ENCODE measurements at places on chromosomes 7 and 10.

- DNase-seq = no peak
These were observed 175.7 kb downstream of the GFRA1 start for GRCh38 chr10:116097239-116097784.

- no peak for DNase-seq
These were observed 396 bp upstream of the TAF5 start for GRCh38 chr10:103367379-103367781.

DNA sequence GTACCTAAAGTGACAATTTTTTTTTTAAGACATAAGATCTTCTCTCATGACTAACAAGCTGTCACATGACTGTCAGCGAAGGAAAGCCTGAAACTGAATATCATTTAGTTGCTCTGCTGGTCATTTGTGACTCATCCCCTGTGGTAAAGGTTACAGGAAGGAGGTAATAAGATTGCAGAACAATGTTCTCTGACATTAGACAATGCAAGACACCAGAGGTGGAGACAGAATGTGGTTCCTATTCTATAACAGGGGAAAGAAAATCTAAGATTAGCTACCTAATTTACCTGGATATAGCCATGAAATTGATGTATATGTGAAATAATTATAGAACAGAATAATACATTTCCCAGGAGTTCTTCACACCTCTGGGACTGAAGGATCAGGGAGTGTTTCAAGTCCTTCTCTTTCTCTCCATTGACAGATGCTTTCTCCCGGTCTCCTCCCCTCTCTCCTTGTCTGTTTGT, 47.7 kb downstream of the LRGUK start:
- peak; percentile 53 for DNase-seq

DNA sequence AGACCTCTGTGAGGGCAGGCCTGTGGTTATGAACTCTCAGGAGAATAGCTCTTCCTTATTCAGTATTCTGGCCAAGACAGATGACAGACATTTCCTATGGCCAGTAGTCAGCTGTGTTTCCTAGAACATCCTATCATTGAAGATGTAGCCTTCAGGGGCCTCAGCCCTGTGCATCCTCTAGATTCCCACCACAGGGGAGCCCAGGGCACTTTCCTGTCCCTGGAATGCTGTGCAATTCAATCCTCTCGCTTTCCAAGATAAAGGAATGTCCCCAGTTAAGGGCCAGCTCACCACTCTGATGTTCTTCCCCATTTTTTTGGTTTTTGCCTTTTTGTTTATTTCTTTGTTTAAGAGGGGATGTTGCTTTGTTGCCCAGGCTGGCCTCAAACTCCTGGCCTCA, 578.8 kb upstream of the C7orf33 start:
- no peak for DNase-seq

- no peak for DNase-seq
These were observed 128.4 kb downstream of the GRK5 start for GRCh38 chr10:119335671-119336353.

- no peak for DNase-seq
These were observed 592.5 kb downstream of the ARL4A start for GRCh38 chr7:13279854-13280435.

GRCh38 chr10:121687095-121687813, 89.0 kb upstream of the FGFR2 start:
- DNase-seq = no peak

DNA sequence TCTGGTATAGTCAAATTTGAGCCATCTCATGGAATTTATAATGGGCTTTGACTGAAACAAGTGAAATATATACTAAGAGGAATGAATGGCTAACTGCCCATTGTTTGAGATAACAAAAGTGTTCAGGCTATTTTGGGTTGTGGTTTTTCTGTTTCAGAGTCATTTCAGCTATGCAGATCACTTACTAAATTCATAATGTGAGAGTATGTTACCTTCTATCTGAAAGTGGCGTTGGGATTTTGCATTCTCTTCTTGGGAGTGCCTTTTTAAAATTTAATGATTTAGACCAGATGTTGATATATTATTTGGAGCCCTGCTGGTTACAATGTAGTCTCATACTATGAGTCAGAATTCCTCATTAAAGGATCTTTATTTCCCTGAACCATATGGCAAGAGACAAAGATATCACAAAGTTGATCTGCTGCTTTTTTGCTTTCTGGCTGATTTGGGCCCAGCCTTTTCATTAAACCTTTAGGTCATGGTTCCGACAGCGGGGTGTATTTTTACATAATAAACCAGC, 10.4 kb downstream of the VCL start:
- no peak for DNase-seq

- DNase-seq = no peak
These were observed 314.3 kb upstream of the PRKCQ start for GRCh38 chr10:6894405-6894804.

DNA sequence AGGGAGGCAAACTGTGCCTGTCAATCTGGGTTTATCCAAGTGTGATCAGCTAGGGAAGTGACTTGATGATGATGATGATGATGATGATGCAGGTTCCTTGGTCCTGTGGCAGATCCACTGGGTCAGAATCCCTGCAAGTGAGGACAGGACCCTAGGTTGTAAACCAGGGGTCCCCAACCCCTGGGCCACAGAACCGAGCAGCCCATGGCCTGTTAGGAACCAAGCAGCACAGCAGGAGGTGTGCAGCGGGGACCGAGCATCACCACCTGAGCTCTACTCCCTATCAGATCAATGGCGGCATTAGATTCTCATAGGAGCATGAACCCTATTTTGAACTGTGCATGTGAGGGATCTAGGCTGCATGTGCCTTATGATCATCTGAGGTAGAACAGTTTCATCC, 144.7 kb upstream of the PDE1C start:
- DNase-seq = no peak

DNA sequence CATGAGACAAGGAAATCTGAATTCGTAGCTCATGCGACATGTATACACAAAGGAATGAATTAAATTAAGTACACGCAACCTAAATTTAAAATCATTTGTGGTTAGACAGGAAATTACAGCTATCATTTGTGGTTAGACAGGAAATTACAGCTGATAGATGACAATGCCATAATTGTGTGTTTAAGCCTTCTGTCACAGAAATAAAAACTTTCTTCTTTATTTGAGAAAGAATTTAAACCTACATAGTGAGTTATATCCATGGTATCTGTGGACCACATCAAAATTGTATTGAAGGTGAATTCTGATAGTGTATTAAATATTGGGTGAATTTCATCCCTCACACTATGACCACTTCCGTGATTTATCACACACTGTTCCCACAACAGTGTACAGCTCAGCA, 362.9 kb downstream of the MAGI2 start:
- DNase-seq = no peak

DNA sequence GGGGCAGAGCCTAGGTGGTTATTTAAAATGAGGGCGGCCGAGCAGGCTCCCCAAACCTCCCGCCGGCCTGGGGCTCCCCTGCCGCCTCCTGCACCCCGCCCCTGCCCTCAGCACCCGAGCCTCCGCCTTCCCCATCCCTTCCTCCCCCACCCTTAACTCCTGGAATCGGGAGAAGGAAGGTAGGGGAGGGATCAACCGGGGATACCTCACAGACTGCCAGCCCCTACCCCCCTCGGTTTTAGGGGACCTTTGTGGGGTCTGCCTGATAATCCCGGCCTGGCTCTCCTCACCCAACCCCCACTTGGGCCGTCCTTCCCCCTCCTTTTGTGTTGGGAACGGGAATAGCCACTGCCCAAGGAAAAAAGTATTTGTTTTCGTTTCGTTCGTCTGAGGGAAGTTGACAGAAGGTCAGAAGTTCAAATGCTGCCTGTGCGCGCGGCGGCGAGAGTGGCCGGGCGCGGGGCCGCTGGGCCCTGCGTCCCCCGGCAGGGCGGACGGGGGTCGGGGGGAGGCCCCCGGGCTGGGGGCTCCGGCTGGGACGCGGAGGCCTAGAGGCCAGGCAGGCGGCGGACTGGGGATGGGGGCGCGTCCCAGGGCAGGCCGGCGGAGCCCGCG, 2.8 kb downstream of the SHH start:
- DNase-seq = no peak

DNA sequence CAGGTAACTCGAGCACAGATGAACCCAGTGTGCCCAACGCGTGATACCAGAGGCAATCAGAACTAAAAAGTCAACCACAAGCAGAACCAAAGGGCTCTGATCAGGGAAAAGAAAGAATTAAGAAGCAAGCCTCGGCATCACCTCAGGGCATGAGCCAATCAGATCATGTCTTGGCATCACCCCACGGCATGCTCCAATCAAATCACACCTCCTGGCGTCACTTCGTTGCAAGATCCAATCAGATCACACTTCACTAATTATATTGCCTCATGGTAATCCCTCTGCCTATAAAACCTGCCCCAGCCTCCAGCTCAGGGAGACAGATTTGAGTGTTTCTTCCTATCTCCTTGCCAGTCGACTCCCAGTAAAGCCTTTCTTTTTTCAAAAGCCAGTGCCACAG, 46.8 kb downstream of the TYW1B start:
- DNase-seq = no peak

DNA sequence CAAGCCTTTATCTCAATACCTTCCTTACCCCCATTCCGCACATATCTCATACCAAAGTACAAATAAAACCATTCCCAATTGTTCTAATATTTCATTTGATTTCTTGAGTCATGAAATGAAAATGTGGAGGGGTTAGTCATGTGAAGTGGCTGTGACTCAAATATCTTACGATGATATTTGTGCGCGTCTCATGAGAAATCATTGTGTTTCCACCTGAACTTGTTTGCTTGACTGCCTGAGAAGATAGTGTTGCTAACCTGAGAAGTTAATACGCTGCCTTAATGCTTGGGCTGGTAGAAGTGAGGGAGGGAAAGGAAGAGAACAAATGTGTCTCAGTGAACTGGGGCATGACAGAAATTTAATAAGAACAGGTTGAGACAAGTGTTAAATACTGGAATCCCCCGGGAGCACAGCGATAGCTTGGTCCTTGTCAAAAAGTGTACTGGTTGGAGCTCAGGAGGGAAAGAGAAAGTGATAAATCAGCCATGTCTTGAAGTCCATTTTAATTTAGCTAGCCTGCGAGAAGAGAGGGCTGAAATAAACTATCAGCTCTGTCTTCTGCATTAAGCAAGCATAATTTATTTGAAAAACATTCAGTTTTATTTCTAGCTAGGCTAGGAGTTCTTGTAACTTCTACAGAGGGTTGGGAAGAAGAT, 7.2 kb upstream of the EPHA1 start:
- DNase-seq = no peak

GRCh38 chr10:84256510-84257342, 11.9 kb downstream of the RGR start:
- DNase-seq = peak; percentile 58

- no peak for DNase-seq
These were observed 531.3 kb upstream of the FZD8 start for GRCh38 chr10:36173364-36173763.

DNA sequence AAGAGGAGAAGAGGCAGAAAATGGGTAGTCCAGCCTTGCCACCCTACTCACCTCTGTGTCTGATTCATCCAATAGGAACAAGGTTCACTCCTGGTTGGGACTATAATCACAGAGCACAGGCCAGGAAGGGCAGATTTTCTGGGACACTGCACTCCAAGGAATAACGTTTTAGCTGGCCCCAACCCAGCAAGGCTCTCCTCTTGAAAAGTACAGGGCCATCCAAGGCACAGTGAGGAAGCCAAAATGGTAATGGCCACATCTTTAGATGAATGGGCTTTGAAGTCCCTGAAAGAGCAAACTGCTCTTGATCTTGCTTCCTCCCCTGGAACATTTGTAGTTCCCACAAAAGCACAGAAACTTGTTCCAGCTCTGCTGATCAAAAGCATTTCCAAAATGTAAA, 149.4 kb downstream of the GRM3 start:
- DNase-seq = no peak

DNA sequence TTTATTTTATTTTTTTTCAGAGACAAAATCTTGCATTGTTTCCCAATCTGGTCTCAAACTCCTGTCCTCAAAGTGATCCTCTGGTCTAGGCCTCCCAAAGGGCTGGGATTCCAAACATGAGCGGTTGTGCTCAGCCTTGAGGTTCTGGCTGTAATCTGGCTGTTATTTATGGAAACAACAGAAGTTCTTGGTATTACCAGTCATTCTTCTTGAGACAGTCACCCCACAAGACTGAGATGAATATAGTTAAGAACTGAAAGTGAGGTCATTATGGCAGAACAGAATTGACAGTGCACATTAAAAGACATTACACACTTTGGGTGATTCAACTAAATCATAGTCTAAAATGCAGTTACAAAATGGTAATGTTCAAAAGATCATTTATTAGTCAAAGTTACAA, 719.5 kb downstream of the ZWINT start:
- no peak for DNase-seq

DNA sequence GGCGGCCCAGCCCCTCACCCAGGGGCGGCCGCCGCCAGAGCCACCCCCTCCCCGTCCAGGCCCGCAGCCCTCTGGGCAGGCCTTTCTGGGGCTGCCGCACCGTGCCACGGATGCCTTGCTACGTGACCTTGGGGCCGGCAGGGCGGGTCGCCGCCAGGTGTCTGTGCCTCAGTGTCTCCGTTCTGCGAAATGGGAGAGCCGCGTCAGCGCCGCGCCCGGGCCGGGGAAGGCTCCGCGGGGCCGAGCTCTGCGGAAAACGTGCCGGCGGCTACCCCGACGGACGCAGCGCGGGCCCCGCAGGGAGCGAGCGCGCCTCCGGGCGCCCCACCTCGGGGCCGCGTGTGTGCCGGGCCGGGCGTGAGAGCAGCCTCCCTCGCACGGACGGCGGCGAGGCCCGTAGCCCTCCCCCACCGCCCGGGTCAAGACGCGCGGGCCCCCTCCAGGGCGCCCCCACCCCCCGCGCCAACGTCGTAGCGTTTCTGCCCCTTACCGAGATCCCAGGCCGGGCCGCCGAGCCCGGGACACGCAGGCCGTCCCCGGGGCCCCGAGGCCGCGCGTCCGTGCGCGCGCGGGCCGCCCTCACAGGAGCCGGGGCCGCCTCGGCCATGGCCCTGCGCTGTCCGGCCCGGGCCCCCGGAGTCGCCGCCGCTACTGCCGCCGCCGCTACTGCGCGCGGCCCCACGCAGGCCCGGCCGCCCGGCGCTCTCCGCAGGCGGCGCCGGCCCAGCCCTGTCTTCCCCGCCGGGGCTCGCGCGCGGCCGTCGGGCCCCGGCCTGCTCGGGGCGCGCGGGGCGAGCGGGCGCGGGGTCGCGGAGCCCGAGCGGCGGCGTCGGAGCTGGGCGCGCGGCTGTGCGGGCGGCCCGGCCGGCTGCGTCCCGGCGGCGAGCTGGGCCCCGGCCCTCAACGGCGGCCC, 1.1 kb downstream of the ZNF777 start:
- DNase-seq = no peak

DNA sequence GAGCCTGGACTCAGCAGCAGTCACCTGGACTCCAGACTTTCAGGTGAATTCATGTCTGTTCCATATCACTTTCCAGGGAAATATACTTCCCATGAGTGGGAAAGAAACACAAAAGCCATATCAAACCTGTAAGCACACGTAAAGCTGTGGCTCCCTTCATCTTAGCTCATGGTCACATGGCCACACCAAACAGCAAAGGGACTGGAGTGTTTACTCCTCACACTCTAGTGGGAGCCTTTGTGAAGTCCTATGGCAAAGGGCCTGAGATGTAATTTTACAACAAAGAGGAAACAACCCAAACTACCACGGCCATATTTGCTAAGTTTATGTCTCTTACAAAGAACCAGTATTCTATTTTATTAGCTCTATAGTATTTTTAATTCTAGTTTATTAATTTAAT, 16.3 kb downstream of the SFTPA1 start:
- no peak for DNase-seq

GRCh38 chr10:58892031-58892531, 284.4 kb upstream of the PHYHIPL start:
- no peak for DNase-seq
